Cardiac ventricle fibroblast (primary cell): ENCODE measurements at places on chromosomes 2 and 18. TPM values are rescaled to one million over a fixed set of nuclear protein-coding genes. Genes with fewer than 3 reads are reported as not detected.

Gene ANKRD44
- total RNA-seq, result 2.8 and 4.7 TPM in 2 replicates

Gene SERPINB10
- total RNA-seq, result not detected in 2 replicates

Gene SEPTIN10
- total RNA-seq, result 74.9 and 85.5 TPM in 2 replicates

Gene DSEL
- total RNA-seq, result 35.2 and 38.1 TPM in 2 replicates

Gene DOCK10
- total RNA-seq, result 3.8 and 5.1 TPM in 2 replicates

Gene ZNF385B
- total RNA-seq, result 0.19 and 0.49 TPM in 2 replicates

Gene FAM228A
- total RNA-seq, result 0.12 TPM in 1 of 2 replicates, not detected in the other
